Stromal cell of bone marrow (primary cell): ENCODE measurements at places on chromosomes 5 and 9.
A peak's percentile ranks its signal among the peaks of the same experiment; 100 is the strongest.

DNA sequence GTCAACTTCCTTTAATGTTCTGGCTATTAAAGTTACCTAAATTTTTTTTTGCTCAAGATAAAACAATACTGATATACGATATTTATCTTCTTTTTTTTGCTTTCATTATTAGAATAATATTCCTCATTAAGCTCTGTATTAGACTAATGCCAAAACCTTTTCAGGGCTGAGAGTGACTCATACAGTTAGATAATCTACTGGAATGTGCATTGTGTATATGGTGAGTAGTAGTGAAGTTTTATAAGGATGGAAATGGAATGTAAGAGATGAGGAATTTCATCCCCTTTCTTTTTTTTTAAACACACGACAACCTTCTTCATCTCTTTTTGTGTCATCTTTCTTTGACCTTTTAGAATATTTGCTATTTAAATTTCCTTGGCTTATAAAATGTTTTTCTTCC lies 268.6 kb downstream of the ISL1 start:
- no peak for DNase-seq

GRCh38 chr5:141771031-141771430 lies 89.0 kb upstream of the ARAP3 start:
- no peak for DNase-seq

- no peak for DNase-seq
Measured at GRCh38 chr9:751137-752051, 90.1 kb upstream of the DMRT1 start.

- DNase-seq = no peak
Measured at GRCh38 chr5:154737667-154738320, 17.4 kb upstream of the LARP1 start.

- DNase-seq = peak; percentile 95
Measured at GRCh38 chr9:108057421-108058134, 568.0 kb upstream of the KLF4 start.

GRCh38 chr9:61671276-61671973 lies 481.6 kb downstream of the SPATA31A7 start:
- no peak for DNase-seq

DNA sequence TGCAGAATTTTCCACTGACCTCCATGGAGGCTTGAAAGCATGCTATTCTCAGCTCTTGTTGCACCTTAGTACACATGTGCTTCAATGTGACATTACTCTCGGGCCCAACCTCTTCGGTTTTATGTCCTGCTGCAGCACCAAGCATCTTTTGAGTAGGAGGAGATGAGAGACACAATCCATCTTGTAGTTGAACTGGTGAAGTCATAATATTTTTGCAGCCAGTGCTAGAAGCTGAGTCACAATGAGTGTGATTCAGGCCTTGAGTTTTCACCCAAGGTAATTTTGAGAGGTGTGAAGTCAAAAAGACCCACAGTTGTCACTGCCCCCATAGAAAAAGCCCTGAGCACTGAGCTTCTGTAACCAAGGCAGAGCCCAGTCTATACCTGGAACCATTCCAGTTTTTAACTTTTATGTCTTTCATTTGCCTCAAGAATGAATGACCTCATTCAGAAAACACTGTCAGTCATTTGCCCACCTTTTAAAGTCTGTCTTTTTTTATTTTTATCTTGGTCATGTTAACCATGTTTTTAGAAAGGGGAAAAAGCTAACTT lies 117.7 kb downstream of the ZNF462 start:
- DNase-seq = no peak

- DNase-seq = no peak
Measured at GRCh38 chr5:7676455-7676854, 174.5 kb downstream of the CFAP90 start.

DNA sequence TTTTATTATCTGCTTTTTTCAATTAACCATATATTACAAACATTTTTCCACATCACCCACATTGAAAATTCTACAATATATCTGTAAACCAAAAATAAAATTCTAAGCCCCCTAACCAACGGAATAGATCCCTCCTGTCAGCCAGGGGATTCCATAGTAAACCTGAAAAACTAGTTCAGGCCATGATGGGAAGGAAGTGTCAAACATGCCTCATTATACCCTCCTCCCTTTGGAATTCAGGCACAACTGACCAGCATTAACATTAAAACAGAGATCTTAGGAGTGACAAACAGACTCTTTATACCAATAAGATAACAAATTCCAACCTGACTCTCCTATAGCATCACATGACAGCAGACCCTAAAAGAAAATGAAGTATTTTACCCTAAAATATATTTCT lies 113.7 kb upstream of the DMRT1 start:
- no peak for DNase-seq

DNA sequence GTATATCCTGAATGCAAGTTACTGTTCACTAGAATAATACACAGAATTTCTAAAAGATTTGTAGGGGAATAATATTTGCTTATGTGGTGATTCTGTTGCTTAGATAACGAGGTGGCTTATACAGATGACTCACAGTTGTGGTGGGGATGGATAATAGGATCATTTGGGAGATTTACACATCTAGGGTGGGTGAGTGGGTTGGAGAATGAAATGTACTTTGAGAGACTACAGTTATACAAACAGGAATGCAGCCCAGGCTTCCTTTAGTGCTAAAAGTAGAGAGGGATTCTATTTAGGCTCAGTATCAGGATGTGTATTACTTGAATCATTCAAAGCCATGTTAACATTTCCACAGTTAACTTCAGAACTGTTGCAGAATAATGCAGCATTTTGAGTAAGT lies 1.8 kb downstream of the CTXN3 start:
- DNase-seq = peak; percentile 33

DNA sequence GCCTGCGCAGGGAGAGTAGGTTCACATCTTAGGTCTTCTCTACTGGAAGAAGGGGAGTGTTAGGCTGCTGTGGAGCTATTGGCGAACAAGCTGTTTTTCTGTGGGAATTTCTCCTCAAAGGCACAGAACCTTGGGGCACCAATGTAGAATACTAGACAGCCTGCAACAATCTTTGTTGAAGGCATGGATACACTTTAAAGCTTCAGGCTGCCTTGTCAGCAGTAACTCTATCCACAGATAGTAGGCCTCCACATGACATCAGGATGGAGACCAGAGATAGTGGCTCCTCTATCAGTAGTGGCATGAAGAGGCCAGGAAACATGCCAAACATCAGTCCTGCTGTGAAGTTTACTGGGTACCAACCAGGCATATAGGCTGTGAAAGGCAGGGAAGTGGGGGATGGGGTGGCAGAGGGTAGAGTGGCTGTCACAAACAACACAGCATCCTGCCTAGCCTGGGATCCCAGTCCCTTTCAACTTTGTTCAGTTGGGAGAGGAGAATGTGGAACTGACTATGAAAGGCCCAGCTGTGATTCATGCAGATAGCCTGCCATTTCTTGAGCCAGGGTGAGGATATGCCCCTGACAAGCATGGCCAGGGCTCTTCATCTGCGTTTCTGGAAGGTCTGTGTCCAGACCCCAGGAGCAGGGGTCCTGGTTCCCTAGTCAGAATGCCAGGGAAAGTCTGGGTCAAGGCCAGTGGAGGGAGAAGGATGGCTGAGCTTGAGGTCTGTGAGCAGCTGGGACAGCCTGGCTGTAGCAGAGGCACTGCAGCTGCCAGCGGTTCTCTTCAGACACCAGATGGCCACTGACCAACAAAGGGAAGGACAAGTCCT lies 1.0 kb upstream of the HK3 start:
- DNase-seq = no peak

- DNase-seq = no peak
Measured at GRCh38 chr9:69364510-69365150, 39.6 kb downstream of the ENTREP1 start.

- no peak for DNase-seq
Measured at GRCh38 chr5:127505905-127506304, 11.5 kb upstream of the PRRC1 start.

GRCh38 chr5:129118405-129118804 lies 23.9 kb downstream of the ISOC1 start:
- DNase-seq = no peak

GRCh38 chr5:151155775-151156506 lies 1.6 kb downstream of the ANXA6 start:
- no peak for DNase-seq

DNA sequence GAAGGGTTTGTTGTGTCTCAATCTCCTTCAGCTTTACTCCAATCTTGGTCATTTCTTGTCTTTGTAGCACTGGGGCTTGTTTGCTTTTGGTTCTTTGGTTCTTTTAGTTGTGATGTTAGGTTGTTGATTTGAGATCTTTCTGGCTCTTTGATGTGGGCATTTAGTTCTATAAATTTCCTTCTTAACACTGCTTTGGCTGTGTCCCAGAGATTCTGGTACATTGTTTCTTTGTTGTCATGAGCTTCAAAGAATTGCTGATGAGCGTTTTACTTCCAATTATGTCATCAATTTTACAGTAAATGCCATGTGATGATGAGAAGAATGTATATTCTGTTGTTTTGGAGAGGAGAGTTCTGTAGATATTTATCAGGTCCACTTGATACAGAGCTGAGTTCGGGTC lies 353.3 kb downstream of the MAN2A1 start:
- DNase-seq = no peak

GRCh38 chr5:164301708-164302107 lies 796.3 kb downstream of the MAT2B start:
- DNase-seq = no peak

DNA sequence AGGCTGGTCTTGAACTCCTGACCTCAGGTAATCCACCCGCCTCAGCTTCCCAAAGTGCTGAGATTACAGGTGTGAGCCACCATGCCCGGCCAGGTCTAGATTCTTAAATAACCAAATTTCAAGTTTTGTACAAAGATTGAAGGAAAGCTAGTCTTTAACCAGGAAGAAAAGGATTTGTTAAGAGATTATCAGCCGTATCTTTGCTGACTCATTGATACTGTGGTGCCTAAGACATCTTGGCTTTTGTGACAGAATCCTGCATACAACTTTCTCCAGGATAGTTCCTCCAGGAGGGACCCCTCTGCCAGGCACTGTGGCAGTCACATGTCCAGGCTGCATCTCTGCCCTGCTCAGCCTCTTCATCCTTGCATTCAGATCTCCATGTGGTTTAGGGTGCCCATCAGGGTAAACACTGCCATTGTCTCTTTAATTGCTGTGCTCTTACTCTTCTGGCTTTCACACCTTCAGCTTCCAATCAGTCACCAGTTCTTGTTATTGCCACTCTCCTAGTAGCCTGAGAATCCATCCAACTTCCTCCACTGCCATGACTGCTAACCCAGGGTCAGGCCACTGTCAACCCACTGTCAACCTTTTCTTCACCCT lies 10.0 kb downstream of the MAP3K1 start:
- no peak for DNase-seq

GRCh38 chr5:22651355-22651754 lies 201.8 kb downstream of the CDH12 start:
- DNase-seq = no peak
